ENCODE measurements at places on chromosomes 5 and 9.

GRCh38 chr9:130845254-130845653, 10.2 kb downstream of the ABL1 start:
- no peak for DNase-seq

DNA sequence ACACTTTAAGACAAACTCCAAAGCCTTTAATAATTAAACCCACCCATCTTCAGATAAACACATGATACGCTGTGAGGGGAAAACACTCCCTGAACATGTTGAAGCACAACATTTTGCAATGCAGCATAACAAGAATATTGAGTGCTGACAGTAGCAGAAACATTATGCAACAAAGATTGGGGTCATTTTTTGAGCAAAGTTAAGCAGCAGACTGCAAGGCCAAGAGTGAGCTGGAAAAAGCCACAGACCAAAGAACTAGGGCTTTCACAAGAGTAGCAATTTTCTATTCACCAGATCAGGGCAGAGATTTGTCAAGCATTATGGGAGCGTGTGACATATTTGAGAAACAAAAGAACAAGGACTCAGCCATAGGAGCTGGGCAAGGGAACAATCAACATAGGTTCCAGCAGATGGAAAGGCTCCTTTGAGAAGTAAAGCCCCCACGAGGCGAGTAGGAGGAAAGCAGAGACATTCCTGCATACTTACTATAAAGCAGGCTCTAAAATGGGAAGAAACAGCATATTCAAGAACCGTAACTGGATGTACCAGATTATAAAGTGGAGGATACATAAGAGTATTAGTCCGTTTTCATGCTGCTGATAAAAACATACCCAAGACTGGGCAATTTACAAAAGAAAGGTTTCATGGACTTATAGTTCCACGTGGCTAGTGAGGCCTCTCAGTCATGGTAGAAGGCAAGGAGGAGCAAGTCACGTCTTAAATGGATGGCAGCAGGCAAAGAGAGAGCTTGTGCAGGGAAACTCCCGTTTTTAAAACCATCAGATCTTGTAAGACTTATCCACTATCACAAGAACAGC, 4.8 kb upstream of the TTC23L start:
- no peak for DNase-seq

GRCh38 chr5:62722360-62722759, 143.7 kb downstream of the LRRC70 start:
- DNase-seq, result no peak

DNA sequence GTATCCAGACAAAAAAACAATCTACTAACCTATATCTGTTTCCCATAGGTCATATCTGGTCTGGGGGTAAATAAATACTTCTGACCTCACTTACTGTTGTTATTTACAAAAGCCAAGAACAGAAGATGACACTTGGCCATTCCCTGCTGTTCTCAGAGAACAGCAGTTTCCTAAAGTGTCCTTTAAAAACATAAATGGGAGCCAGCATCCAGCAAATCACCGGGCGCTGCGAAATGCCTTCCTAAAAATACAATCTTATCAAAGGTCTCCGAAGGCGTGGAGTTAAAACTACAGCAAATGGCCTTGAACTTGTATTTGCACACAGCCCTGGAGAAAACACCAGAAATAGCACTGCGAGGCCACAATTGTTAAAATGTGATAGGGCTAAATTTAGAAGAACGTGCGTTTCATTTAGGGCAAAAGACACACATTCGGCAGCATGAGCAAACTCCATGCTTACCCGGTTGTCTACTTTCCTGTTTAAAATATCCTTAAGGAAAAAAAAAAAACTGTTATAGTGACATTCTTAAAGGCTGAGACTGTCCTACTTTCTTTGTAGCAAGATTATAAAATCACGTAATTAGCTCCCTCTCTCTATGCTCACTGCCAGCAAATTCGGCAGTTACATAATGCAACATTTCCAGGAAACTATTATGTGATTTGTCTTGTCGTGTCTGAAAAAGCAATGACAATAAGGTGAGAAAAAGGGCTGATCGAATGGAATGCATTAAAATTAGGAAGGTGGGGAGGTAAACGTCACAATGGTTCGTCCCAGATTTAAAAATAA, 1.5 kb downstream of the NFIL3 start:
- DNase-seq, result no peak

DNA sequence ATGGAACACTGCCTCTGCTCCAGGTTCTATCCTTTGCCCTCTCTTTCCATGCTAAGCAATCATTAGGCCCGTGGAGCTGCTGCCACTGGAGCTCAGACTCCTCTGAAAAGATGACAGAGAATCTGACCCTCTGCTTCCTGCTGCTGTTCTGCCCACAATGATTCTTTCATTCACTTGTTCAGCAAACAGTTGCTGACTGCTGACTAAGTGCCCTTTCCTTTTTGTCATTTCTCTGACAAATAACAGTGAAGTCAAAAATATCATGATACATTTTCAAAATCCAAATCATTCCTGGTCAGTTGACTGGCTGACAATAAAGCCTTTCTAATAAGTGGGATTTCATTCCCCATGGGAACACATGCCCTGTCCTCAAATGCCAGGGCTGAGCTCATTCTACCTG, 110.1 kb downstream of the SIL1 start:
- DNase-seq, result no peak

DNA sequence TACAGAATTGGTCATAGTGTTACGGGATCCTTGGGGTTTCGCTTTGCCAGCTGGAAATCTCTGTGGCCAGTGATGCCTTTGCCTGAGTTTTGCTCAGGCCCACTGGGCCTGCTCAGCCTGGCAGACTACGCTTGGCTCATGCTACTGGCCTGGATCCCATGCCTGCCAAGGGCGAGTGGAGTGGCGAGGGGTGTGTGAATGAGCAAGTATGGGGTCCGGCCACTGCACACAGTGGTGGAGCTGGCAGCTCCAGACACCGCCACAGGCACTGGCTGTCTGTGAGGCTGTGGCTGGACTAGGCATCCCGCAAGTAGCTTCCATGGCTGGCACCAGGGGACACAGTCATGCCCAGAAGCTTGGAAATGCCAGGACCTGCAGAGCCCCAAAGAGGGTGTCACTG, 240.3 kb downstream of the ARRDC3 start:
- no peak for DNase-seq

- peak; percentile 40 for DNase-seq
Observed at GRCh38 chr9:6680797-6681146, 35.2 kb upstream of the GLDC start.

- no peak for DNase-seq
Observed at GRCh38 chr5:1557114-1557873, 33.5 kb upstream of the LPCAT1 start.

GRCh38 chr9:114847492-114848417, 41.9 kb upstream of the TNFSF15 start:
- no peak for DNase-seq

DNA sequence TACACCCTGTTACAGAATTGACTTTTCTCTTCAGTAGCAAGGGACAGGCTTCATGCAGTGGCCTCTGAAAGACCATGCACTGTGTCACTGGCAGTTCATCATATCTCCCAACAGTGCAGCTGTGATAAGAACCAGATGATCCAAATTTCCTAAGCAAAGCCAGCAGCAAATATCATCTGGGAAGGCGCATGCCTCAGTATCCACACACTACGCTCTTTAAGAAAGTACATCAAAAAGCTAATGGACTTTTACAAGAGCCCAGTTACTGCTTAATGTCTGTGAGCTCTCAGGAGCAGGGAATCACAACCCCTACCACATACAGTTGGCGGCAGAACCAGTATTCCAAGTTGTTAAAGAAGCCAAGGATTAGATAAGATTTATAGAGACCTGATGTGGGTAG, 25.1 kb downstream of the ADAMTSL1 start:
- no peak for DNase-seq

GRCh38 chr9:78775696-78776295, 478.9 kb downstream of the PSAT1 start:
- DNase-seq, result no peak

DNA sequence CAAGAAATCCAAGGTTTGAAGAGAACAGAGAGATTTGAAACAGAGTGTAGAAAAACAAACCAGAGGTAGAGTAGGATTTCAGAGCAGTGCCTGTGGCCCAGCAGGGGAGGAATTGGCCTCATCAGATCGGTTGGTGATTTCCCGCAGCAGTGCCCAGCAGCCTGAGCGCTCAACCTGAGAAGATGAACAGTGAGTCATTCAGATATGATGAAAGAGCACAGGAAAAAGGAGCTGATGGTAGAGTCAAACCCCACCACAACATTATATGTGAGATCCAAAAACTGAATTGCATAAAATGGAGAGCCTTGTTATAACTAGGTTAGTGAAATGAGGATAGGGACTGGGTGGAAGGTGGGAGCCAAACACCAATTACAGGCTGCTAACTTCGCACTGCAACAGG, 248.9 kb downstream of the PIK3R1 start:
- no peak for DNase-seq

DNA sequence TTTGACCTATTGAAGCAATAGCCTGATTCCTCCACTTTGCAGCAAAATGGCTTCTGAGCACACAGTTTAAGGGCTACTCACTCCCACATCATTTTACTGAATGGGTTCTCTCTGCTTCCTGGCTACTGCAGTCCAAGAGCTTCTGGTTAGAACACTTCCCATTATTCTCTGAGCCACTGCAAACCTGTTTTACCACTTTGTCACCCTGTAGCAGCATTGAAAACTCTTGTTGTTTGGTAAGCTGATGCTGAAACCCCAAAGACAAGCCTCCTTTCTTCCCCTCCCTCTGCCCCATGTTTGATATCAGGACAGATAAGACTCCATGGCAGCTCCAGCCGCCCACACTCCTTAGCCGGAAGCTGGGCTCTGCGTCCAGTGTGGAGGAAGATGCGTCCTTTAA, 84.4 kb upstream of the RARS1 start:
- DNase-seq, result no peak

- no peak for DNase-seq
Observed at GRCh38 chr5:52150501-52150900, 637.2 kb upstream of the ITGA1 start.

- DNase-seq, result no peak
Observed at GRCh38 chr5:71971862-71972261, 135.4 kb upstream of the MAP1B start.

- no peak for DNase-seq
Observed at GRCh38 chr5:172710676-172711075, 60.3 kb downstream of the DUSP1 start.

GRCh38 chr5:149782018-149782894, 52.1 kb downstream of the PPARGC1B start:
- no peak for DNase-seq

DNA sequence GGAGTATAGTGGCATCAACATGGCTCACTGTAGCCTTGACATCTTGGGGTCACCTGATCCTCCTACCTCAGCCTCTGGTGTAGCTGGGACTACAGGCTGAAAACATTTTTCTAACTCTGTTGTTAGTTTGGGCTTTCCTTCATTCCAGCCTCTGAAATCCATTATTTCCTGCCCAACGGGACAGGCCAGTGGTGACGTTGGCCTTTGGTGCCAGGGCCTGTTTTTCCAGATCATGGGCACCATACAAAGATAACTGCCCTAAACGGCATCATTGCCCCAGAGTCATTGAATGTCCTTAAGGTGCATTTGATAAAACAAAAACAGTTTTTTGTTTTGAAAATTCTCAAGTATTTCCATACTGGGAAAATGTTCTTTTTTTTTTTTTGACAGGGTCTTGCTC, 32.1 kb downstream of the PIK3R1 start:
- DNase-seq, result no peak

DNA sequence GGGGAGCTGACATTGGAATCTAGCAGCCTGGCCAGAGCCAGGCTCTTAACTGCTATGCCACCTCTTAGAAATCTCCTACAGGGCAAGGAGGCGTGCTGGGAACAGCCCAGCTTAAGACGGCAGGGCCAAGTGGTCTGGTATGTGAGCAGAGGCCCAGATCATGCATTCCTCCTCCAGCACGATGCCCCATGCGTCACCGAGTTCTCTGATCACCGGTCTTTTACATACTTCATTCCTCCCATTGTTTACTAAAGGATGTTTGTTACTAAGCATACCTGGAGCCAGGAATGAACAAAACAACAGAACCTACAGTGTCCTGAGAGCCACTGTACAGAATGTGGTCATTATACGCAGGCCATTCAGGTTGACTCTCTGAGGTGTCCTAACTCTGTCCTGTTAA, 73.8 kb downstream of the TRIO start:
- no peak for DNase-seq

- no peak for DNase-seq
Observed at GRCh38 chr9:27457445-27457844, 66.6 kb upstream of the IFNK start.

- DNase-seq, result no peak
Observed at GRCh38 chr9:82202808-82203207, 214.2 kb downstream of the SPATA31D1 start.

DNA sequence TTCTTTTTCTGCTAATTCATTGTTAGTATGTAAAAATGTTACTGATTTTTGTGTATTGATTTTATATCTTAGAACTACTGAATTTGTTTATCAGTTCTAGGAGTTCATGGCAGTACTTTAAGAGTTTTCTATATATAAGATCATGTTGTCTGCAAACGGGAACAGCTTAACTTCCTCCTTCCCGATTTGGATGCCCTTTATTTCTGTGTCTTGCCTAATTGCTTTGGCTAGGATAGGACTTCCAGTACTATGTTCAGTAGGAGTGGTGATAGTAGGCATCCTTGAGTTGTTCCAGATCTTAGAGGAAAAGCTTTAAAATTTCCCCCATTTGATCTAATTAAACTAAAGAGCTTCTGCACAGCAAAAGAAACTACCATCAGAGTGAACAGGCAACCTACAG, 20.1 kb downstream of the RCL1 start:
- no peak for DNase-seq

DNA sequence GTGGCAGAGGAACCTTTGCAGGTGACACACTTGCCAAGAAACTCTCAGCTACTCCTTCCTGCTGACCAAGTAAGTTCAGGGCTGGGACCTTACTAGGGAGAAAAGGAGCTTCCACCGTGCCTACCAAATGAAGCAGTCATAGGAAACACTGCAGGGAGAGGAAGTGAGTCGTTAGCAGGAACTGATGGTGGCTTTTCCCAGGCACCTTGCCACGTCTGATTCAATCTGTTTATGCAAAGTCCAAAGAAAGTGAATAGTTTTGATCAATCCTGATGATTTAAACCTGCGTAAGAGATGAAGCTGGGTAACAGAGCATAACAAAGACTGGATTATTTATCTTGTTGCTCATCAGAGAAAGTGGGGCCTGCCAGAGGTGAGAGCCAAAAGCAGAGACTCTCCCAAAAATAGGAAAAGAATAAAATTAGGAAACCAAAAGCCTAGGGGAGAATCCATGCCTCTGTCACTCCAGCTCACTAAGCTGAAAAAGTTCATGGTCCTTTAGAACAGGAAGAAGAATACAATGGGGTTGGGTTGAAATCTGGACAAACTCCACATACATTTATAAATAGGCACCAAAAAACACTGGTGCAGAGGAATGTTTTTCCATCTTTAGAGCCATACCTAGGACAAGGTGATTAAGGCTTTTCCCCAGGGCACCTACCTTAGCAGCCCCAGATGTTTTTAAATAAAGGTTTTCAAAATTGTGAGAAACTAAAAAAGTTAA, 9.3 kb upstream of the PFDN1 start:
- DNase-seq, result no peak

Measured in effector CD4-positive, alpha-beta T cell (primary cell).